ENCODE measurements at places on chromosomes 7 and 10. TPM values are rescaled to one million over a fixed set of nuclear protein-coding genes. Genes with fewer than 3 reads are reported as not detected.

PTPRE gene
- 4.6 TPM for polyA plus RNA-seq

TLX1 gene
- polyA plus RNA-seq: not detected

NOM1 gene
- polyA plus RNA-seq: 12.7 TPM

PUS7 gene
- polyA plus RNA-seq: 23.0 TPM

ZYX gene
- 62.7 TPM for polyA plus RNA-seq

SRGN gene
- 382 TPM for polyA plus RNA-seq

OR6V1 gene
- polyA plus RNA-seq: not detected

PRKAR2B gene
- polyA plus RNA-seq: not detected

KLF14 gene
- polyA plus RNA-seq: not detected

TMEM270 gene
- polyA plus RNA-seq: not detected

VIPR2 gene
- polyA plus RNA-seq: not detected

NUTM2D gene
- 0.05 TPM for polyA plus RNA-seq

AS3MT gene
- 0.17 TPM for polyA plus RNA-seq

MSMB gene
- polyA plus RNA-seq: not detected

GNAI1 gene
- polyA plus RNA-seq: not detected

FEZF1 gene
- not detected for polyA plus RNA-seq

AHR gene
- polyA plus RNA-seq: 3.2 TPM

CRHR2 gene
- not detected for polyA plus RNA-seq

NPFFR1 gene
- 0.03 TPM for polyA plus RNA-seq

DNAH11 gene
- polyA plus RNA-seq: 0.19 TPM

ANKRD61 gene
- 0.68 TPM for polyA plus RNA-seq

ESYT2 gene
- 2.8 TPM for polyA plus RNA-seq

ENKUR gene
- polyA plus RNA-seq: not detected

OR13A1 gene
- 0.14 TPM for polyA plus RNA-seq

TMEM140 gene
- 10.2 TPM for polyA plus RNA-seq

ZNF117 gene
- polyA plus RNA-seq: 3.5 TPM

MNX1 gene
- 0.35 TPM for polyA plus RNA-seq

TMEM229A gene
- not detected for polyA plus RNA-seq

POLL gene
- 14.4 TPM for polyA plus RNA-seq

EPHA1 gene
- 0.24 TPM for polyA plus RNA-seq

COL1A2 gene
- polyA plus RNA-seq: 1.9 TPM

METTL2B gene
- polyA plus RNA-seq: 43.4 TPM
